ENCODE measurements at places on chromosomes 2 and 18.

DNA sequence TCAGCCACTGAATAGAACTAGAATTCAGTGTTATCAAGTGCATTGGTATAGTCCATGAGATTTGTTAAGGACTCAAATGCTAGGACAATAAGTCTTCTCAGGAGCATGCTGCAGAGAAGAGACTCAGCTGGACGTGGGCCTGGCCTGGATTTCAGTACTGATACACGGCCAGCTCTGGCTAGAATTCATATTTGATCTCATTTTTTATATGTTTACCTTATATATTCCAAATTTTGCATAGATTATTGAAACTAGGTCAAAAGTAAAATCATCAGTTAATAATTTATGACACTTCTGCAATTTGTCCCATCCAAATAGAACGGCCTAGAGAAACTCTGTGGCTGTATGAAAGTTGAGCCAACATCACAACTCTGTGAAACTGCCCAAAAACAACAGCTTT, 262.0 kb downstream of the DLGAP1 start:
- DNase-seq = no peak

GRCh38 chr2:198483051-198483450, 678.7 kb downstream of the PLCL1 start:
- DNase-seq = no peak

DNA sequence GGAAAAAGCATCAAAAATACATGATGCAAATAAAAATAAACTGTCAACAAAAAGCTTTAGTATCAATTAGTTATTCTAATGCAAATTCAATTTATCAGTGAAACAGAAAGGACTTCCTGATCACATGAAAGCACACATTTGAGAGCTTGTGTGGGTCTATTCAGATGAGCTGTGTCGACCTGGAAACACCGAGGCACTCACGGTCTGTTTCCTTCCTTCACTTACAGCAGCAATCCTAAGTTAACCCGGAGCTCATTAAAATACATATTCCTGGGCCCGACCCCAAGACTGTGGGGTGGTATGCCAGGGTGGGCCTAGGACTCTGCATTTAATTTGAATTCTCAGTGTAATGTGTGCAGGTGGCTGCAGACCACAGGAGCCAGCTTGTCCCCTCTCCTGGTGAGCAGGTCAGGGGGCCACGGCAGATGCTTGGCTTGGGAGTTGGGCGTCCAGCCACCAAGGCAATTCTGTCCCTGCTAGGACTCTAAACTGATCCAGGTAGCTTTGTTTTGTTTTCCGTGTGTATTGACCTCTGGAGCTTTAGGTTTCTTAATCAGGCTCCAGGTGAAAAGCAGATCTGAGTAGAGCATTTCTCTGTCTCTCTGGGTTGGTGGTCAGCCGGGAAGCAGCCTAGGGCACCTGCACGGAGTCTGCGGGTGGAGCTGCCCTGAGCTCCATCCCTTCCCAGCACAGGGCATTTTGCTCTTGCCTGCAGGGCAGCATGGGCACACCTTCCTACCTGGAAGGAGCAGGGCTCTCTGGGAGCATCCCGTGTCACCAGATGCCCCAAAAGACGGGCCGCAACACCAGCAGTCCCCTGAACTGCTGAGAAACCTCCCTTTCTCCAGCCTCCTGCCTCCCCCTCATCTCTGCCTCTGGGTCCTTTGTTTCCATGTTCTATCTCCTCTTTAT, 9.0 kb downstream of the MBP start:
- DNase-seq = no peak

- no peak for DNase-seq
These were observed 30.9 kb downstream of the METTL21A start for GRCh38 chr2:207594264-207594663.

DNA sequence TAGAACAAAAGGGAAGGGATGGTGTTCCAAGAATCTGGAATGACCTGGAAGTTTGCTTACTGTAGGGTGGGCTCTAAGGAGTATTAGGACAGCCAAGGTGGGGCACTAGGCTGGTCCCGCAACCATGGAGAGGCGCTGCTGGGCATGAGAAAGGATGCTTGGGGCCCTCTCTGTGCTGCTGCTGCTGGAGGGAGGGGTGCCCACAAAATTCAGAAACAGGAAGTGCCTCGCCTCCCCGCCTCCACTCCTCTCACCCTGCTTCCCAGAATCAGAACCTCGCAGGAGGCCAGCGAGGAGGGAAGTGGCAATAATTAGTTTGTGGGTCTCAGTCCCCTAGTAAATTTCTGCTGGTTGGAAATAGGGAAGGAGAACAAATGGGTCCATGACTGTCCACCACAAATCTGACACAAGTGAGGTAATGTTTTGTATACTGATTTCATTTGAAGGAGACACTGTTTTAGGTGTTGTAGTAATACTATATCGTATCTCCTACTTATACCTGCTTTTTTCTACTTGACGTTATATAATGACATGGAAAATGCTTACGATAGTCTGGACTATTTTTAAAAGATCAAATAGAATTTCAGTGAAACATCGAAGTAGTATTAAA, 7.9 kb upstream of the PDCL3 start:
- DNase-seq = no peak

- no peak for DNase-seq
These were observed 103.4 kb upstream of the MEX3C start for GRCh38 chr18:51300912-51301311.

DNA sequence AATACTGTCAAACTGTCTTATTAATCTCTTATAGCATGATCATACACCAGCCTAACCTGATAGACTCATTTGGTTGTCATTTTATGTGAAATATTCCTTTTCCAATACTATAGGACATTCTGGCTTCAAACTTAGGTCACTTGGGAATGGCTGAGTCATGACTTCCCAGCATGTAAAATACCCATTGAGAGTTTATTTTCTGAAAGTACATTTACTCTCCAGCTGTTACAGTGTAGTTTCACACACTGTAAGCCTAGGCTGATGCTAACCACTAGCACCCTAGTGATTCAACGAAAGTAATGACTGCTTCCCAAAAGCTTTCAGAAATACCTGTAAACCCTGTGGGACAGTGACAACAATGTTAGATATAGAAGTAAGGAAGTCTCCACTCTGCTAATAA, 93.8 kb downstream of the FIGN start:
- DNase-seq = no peak

DNA sequence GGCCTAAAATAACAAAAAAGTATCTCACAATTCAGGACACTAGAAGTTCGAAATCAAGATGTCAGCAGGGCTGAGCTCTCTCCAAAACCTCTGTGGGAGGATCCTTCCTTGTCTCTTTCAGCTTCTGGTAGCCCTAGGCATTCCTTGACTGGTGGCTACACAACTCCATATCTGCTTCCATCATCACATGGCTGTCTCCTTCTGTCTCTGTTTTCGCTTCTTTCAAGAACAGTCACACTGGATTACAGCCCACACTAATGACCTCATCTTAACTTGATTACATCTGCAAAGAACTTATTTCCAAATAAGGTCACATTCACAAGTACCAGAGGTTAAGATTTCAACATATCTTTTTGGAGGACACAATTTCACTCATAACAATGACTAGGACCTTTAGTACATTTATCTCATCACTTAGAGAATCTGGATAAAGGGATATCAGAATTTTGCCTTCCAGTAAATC, 275.2 kb downstream of the IRS1 start:
- DNase-seq = no peak

GRCh38 chr18:68909579-68909978, 111.7 kb downstream of the CCDC102B start:
- DNase-seq = no peak

GRCh38 chr2:11750917-11751316, 4.5 kb downstream of the LPIN1 start:
- DNase-seq = no peak

GRCh38 chr2:10286216-10287037, 16.3 kb upstream of the HPCAL1 start:
- no peak for DNase-seq

- no peak for DNase-seq
These were observed 38.7 kb downstream of the REEP1 start for GRCh38 chr2:86298411-86299390.

- DNase-seq = no peak
These were observed 9.8 kb downstream of the SERTAD2 start for GRCh38 chr2:64643838-64644457.

- DNase-seq = no peak
These were observed 306.5 kb upstream of the GULP1 start for GRCh38 chr2:187985195-187985594.

DNA sequence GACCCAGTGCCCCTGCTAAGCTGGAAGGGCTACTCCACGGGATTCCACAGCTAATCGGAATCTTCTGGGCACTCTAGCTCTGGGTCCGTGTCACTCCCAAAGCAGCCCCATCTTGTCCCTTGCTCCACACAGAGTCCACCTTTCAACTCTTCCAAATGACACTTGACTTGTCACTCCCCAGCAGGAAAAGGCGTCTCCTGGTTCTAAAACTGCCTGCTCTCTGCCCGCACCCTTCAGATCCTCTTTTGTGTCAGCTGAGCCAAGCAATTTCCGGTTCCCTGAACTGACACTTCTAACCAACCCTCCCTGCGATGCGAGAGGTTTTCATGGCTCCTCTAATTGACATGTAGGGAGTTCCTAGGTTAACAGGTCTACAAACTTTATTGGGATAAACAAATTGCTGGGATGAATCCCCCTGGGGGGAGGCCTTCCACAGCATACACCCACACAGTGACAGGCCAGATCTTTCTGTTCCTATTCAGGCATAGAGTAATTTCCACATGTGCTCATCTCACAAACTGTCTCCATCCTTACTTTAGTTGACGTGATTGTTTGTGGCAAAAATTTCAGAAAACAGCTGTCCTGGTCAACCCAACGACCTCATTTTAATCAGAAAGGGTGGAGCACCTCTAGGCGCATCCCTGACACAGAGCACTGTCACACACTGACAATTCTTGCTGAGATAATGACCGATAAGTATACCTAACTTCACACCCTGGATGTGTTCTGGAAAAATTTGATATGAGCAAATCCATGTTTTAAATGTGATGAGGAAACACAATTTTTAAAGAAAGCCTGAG, 104.9 kb downstream of the RBMS1 start:
- no peak for DNase-seq

DNA sequence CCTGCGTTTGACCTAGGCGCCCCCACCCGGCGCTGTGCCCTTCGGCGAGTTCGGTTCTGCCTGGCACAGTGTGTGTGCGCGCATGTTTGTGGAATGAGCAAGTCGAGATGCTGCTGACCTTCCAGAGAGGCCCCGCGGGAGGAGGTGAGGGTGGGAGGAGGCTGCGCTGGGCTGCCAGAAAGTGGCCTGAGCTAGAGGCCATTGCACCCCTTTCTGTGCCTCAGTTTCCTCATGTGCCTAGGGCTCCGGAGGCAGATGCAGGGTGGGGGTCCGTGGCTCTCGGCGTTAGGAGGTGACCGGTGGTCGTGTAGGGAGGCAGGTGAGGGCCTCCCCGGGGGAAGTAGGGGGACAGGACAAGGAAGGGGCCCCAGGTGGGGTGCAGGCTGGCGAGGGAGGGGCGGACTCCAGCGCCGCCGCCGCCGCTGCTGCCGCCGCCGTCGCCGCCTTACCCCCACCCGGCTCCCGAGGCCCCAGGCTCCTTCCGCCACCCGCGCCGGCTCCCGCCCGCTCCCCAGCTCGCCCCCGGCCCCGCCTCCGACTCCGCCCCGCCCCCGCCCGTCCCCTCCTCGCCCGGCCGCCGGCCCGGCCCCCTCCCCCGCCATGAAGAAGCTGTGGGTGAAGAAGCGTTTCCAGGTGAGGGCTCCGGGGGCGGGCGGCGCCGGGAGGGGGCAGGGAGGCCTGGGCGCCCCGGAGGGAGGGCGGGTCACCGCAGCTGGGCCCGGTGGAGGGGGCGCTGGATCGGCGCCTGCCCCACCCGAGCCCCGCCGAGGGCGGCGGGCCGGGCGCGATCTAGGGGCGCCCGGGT, 7.0 kb downstream of the SPEG start:
- no peak for DNase-seq

GRCh38 chr2:43007901-43008300, 215.5 kb upstream of the HAAO start:
- DNase-seq = no peak

GRCh38 chr2:199335502-199335901, 122.2 kb downstream of the SATB2 start:
- no peak for DNase-seq

- DNase-seq = no peak
These were observed 31.3 kb upstream of the FZD7 start for GRCh38 chr2:202002381-202002780.

DNA sequence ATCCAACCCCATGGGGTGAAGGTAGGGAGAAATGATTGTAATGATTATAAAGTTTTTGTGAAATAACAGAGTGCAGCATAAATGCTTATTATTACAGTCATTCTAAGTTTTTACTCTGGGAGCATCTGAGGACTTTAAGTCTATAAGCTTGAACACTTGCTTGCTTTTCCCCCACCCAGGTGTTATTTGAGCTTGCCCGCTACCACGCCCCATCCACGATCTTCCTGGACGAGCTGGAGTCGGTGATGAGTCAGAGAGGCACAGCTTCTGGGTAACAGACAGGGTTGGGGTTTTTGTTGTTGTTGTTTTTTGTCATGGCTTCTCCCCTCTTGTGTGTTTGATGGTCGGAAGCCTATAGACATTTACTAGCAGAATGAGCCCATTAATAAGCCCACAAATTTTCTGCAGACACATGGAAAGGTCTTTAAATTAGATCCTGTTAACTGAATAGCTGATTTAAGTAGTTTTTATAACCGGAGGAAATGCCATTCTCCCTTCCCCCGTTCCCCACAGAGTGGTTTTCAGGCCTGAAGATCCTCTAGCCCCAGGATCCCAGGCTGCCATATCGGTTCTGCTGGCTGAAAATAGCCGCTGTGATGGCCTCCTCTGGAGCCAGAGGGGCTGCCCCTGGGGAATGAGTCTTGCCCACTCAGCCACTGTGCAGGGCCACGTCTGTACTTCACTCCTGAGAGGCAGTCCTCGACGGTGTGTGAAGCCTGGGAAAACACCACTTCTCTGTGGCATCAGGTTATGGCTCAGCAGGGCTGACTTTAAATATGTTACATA, 39.9 kb upstream of the ELOA2 start:
- DNase-seq = no peak

GRCh38 chr2:6067089-6067488, 374.9 kb downstream of the SOX11 start:
- no peak for DNase-seq

- no peak for DNase-seq
These were observed 170.6 kb upstream of the NCK2 start for GRCh38 chr2:105573910-105574655.

- DNase-seq = no peak
These were observed 655.3 kb upstream of the SETBP1 start for GRCh38 chr18:44025421-44025820.

Measured in activated CD4-positive, CD25-positive, alpha-beta regulatory T cell (primary cell).